ENCODE measurements at places on chromosomes 1 and 21. TPM values are rescaled to one million over a fixed set of nuclear protein-coding genes. Genes with fewer than 3 reads are reported as not detected.

GRCh38 chr1:187959062-187959461 is 1130.3 kb downstream of the PLA2G4A start:
- no peaks in the 10 kb centered on the region for H3K36me3 ChIP-seq
- no peaks in the 10 kb centered on the region for H3K27me3 ChIP-seq
- DNase-seq: no peak
- peaks cover 5% of the 10 kb centered on the region for H3K4me1 ChIP-seq
- H3K27ac ChIP-seq: no peak overlapping the region

- H3K4me1 ChIP-seq: no peaks in the 10 kb centered on the region
- H3K27ac ChIP-seq: no peak overlapping the region
- no peaks in the 10 kb centered on the region for H3K36me3 ChIP-seq
- peaks cover 2% of the 10 kb centered on the region for H3K27me3 ChIP-seq
- no peak overlapping the region for H3K4me3 ChIP-seq
- no peak for DNase-seq
Measured at GRCh38 chr1:211088156-211088555, 45.8 kb downstream of the KCNH1 start.

DNA sequence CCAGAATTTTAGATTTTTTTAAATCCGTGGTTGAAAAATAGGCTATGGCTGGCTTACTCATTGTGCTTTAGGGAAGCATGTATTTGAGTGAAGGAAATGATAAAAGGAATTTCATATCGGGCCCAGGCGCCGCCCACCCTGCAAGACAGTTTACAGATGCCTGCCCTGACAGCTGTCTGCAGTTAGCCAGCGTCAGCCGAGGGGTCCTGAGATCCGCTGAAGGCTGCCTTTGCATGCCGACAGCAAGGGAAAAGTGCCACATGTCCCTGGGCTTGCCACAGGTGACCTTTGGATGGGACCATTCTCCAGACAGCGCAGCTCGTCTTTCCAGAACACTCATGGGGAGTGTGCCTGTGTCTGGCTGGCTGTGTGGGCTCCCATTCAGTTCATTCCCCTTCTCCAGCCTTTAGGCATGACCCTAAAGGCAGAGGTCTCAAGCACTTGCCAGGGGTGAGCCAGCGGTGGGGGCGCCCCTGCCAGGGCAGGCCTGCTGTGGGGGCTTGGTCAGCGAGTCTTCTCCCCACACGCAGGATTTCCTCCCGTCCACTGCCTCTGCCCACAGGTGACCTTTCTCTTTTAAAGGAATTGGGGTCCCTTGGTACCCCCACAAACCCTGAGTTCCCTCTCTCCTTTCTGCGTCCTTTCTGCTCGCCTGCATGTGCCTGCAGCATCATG is 46.1 kb upstream of the TRAPPC10 start:
- no peaks in the 10 kb centered on the region for H3K27me3 ChIP-seq
- DNase-seq: no peak
- no peak overlapping the region for H3K27ac ChIP-seq
- H3K4me1 ChIP-seq: no peaks in the 10 kb centered on the region

GRCh38 chr21:37463083-37463801 is 96.7 kb downstream of the DYRK1A start:
- H3K27me3 ChIP-seq: no peaks in the 10 kb centered on the region
- peaks cover 47% of the 10 kb centered on the region for H3K4me1 ChIP-seq
- H3K27ac ChIP-seq: no peak overlapping the region
- peak overlapping the region; percentile 25 for H3K4me3 ChIP-seq
- no peak for DNase-seq

GRCh38 chr21:35163411-35163810 is 114.3 kb upstream of the RUNX1 start:
- H3K27ac ChIP-seq: no peak overlapping the region
- no peaks in the 10 kb centered on the region for H3K27me3 ChIP-seq
- H3K4me1 ChIP-seq: peaks cover 2% of the 10 kb centered on the region
- no peak for DNase-seq

DNA sequence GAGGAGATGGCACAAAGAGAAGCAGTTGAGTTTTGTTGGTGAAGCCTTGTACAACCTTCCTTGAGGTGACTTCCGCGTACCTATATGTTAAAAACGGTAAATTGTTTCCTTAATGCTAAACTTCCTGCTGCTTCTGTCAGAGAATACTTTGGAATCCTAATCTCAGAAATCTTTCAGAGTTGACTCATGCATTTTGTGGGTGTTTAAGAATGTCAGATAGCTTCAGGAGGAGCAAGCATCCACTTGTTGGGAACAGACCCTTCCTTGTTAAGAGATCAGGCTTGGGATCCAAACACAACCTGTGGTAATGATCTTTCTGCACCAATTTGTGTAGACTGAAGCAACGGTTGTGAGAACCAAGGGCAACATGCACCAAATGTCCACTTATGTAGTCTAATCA is 29.5 kb downstream of the AK4 start:
- no peaks in the 10 kb centered on the region for H3K36me3 ChIP-seq
- no peak for DNase-seq
- no peak overlapping the region for H3K4me3 ChIP-seq
- H3K4me1 ChIP-seq: peaks cover 5% of the 10 kb centered on the region

DNA sequence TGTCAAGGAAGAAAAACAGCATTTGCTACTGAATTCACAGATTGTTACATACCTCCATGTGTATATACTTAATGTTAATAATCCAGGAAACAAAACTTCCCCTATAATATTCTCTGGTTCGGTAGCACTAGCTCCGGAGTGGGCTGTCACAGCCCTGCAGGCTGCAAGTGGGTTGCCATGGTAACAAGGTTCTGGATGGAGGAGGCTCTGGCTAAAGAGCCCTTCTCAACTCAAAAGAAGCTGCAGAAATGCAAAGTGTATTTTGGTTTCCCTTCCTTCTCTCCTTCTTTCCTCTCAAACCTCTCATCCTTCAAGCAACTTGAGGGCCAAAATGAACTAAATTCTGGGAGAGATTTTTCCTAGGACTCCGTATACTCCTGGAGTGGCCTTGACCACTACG is 45.2 kb downstream of the ASTN1 start:
- H3K36me3 ChIP-seq: no peaks in the 10 kb centered on the region
- no peak overlapping the region for H3K4me3 ChIP-seq
- no peaks in the 10 kb centered on the region for H3K27me3 ChIP-seq
- DNase-seq: no peak
- H3K4me1 ChIP-seq: peaks cover 13% of the 10 kb centered on the region

DNA sequence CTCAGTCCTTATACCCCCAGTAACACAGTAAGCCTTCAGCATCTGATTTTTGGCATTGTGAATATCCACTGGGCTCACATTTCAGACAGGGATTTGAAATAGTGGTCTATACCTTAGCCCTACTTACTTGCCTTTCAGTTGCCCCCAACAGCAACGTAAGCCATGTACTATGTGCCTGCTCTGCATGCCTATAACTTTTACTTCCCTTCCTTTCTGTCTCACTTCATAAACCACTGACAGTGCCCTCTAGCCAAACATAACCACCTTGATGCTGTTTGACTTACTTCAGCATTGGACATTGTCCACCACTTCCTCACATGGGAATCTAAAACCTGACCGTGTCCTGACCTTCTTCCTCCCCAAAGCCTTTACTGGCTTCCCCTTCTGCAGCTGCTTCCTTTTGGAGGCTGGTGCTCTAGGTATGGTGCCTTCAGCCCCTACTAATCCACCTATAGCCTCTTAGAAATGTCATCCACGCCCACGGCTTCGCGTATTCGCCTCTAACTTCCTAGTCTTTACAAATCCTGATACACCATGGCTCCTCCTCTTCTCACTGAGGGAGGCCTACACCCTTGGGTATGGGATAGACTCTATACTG is 3.6 kb upstream of the ZNF672 start:
- peaks cover 19% of the 10 kb centered on the region for H3K27me3 ChIP-seq
- H3K4me1 ChIP-seq: peaks cover 4% of the 10 kb centered on the region
- DNase-seq: no peak

GRCh38 chr1:39695016-39695415 is 3.8 kb upstream of the HPCAL4 start:
- DNase-seq: no peak
- no peak overlapping the region for H3K27ac ChIP-seq
- H3K4me1 ChIP-seq: peaks cover 6% of the 10 kb centered on the region
- H3K36me3 ChIP-seq: no peaks in the 10 kb centered on the region

- H3K27ac ChIP-seq: no peak overlapping the region
- H3K27me3 ChIP-seq: no peaks in the 10 kb centered on the region
- H3K4me3 ChIP-seq: no peak overlapping the region
- no peak for DNase-seq
Measured at GRCh38 chr1:94425821-94426484, 7.8 kb downstream of the ABCD3 start.

- H3K27ac ChIP-seq: no peak overlapping the region
- no peak for DNase-seq
- H3K4me3 ChIP-seq: no peak overlapping the region
- H3K4me1 ChIP-seq: peaks cover 4% of the 10 kb centered on the region
- peaks cover 58% of the 10 kb centered on the region for H3K27me3 ChIP-seq
Measured at GRCh38 chr1:46455951-46456350, 33.7 kb upstream of the DMBX1 start.

DNA sequence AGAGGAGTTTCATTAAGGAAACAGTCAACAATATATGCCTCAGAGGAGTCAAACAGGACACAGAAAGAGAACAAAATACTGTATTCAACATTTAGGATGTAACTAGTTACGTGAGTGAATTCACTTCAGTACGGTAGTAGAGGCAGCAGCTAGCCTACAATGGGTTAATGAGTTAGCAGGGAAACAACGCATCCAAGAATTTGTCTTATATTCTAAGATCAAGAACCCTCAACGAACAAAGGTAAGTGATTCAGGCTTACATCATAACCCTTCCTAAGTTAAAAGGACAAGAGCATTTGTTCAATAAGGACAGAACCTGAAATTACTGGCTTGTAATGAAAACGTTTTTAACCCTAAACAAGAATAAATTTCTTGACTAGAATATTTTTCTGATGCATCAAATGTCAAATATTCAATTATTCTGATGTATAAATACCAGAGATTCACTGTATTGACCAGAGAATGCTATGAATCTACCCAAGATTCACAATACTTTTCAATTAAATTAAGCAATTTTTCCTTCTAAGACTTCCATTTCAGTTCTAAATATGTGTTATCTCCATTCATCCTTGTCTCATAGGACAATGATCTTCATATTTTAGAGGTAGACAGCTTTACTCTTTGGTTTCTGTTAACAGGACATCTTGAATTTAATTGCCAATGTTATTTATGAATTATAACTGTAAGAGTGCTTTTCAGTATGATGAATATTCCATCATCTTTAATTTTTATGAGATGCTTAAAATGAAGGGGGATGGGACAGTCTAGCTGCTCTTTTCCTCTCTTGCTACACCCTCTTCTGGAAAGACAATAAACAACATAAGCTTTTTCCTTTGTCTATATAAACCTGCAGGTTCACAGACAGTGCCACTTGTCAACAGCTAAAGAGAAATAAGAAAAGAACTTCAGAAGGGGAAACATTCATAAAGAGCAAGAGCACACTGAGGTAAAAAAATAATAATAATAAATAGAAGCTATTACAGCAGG is 209.5 kb downstream of the SMYD3 start:
- H3K4me1 ChIP-seq: peaks cover 16% of the 10 kb centered on the region
- no peaks in the 10 kb centered on the region for H3K27me3 ChIP-seq
- no peak for DNase-seq
- H3K36me3 ChIP-seq: no peaks in the 10 kb centered on the region
- H3K27ac ChIP-seq: no peak overlapping the region

GRCh38 chr1:12180315-12180714 is 13.5 kb downstream of the TNFRSF1B start:
- H3K4me3 ChIP-seq: no peak overlapping the region
- H3K36me3 ChIP-seq: no peaks in the 10 kb centered on the region
- H3K27me3 ChIP-seq: no peaks in the 10 kb centered on the region

DNA sequence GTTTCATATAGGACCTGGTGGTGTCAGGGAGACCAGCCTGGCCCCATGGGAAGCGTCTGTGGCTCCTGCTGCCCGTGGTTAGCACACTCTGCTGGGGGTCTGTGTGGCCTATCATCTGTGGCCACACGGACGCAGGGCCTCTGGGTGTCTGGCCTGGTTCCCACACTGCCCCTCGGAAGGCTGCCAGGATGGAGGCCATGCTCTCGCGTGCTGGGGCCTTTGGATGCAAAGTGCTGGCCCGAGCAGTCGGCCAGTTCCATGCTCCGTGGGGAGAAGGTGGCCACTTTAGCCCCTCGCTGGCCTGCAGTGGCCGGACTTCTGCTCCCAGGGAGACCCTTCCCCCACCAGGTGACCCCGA is 20.8 kb upstream of the LRRC3 start:
- H3K36me3 ChIP-seq: no peaks in the 10 kb centered on the region
- H3K27me3 ChIP-seq: no peaks in the 10 kb centered on the region
- no peak overlapping the region for H3K27ac ChIP-seq
- DNase-seq: no peak
- no peaks in the 10 kb centered on the region for H3K4me1 ChIP-seq

DNA sequence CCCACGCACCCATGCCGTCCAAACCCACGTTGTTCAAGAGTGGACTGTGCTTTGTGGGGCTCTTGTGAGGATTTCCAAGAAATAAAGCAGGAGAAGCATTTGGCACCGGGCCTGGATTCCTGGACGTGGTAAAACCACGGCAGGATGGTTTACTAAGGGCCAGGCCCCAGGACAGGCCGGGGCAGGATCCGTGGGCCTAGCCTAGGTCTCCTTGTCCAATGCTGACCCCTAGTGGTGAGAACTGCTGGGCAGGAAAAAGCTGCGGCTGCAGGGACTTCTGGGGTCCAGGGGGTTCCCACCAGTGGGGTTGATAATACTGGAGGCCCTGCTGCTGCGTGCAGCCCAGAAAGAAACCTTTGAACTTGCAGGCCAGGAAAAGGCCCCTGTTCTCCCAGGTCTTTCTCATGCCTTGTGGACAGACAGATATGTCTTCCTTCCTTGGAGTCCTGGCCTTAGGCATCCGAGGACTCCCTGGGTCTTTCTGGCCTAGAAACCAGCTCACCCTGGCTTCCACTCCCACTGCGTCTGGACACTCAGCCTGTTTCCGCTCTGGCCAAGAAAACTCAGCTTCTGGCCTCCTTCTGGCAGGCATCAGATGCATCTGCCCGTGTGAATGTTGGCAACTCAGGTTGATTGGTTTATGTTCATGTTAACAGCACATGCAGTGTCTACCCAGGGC is 106.9 kb upstream of the TMEM51 start:
- peak; percentile 93 for DNase-seq
- peak overlapping the region; percentile 64 for H3K4me3 ChIP-seq
- H3K36me3 ChIP-seq: peaks cover 2% of the 10 kb centered on the region
- peak overlapping the region; percentile 35 for H3K27ac ChIP-seq

- DNase-seq: no peak
- H3K4me1 ChIP-seq: no peaks in the 10 kb centered on the region
- no peaks in the 10 kb centered on the region for H3K36me3 ChIP-seq
- no peaks in the 10 kb centered on the region for H3K27me3 ChIP-seq
Measured at GRCh38 chr1:1086911-1087341, 12.8 kb upstream of the RNF223 start.

Gene OPTC
- not detected for total RNA-seq

Gene APOBEC4
- total RNA-seq: not detected

Gene CFHR3
- total RNA-seq: 0.86 TPM

Gene RAVER2
- 27.8 TPM for total RNA-seq

Gene LCE1F
- total RNA-seq: not detected

Gene AADACL3
- not detected for total RNA-seq

Gene ZNF593OS
- total RNA-seq: not detected

Gene EPHA8
- not detected for total RNA-seq

Gene COL16A1
- 0.80 TPM for total RNA-seq

Gene PRR9
- not detected for total RNA-seq

Gene BMP8B
- total RNA-seq: 1.4 TPM

Gene MCOLN2
- total RNA-seq: 1.0 TPM

Measured in neural crest cell (in vitro differentiated cells).